ENCODE measurements at places on chromosomes 11 and 22.

- no peak for DNase-seq
Observed at GRCh38 chr11:35166369-35167360, 27.7 kb downstream of the CD44 start.

DNA sequence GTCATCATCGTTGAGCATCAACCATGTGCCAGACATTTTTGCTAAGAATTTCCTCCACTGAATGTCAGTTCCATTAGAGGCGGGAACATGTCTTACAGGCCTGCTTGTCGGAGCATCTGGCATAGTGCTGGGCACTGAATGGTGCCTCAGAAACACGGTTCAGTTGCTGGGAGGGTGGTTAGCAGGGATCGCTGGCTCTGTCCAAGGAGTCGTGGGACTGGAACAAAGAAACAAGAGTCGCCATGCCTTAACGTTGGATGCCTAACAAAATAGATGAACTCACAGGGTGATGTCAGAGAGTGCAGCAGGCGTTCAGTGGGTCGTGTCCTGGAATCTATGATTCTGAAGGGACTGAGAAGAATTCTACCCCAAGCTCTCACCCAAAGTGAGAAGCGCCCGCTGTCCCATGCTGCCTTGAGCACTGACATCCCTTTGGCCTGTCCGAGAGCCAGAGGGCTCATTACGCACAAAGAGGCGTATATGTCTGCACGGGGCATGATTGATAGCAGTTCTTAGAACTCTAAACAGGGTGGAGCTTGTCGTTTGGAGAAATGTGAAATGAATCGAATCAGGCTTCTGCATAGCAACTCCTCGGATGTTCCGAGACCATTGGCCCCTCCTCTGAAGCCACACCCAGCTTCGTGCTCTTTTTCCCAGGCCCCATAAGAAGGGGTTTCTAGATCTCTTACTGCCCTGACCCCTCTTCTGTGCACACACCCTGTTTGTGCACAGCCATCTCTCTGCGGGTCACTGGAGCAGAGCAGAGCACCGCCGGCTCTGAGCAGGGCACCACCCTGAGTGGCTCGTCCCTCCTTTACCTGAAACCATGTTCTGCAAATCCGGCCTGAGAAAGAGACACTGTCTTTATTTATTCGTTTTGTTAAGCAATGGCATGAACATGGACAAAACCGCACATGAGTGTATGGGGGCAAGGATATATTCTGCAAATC, 113.1 kb upstream of the B3GAT1 start:
- DNase-seq = no peak

- DNase-seq = no peak
Observed at GRCh38 chr11:19711911-19712280, 741 bp upstream of the NAV2 start.

DNA sequence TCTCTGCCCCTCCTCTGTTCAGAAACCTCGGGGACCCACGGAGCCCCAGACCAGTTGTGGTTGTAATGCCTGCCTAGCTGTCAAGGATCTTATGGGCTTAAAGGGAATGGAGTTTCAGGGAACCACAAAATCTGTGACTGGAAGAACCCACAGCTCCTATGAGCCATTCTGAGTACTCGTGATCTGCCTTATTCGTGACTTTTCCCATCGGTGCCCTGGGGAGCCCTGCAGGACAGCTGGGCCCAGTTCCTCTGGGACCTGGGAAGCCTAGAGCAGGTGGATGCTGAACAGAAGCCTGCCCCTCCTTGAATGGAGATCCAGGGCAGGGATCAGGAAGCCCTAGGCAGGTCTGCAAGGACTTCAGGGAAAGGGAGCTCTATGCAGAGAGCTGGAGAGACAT, 42.1 kb upstream of the TTC12 start:
- DNase-seq = no peak

DNA sequence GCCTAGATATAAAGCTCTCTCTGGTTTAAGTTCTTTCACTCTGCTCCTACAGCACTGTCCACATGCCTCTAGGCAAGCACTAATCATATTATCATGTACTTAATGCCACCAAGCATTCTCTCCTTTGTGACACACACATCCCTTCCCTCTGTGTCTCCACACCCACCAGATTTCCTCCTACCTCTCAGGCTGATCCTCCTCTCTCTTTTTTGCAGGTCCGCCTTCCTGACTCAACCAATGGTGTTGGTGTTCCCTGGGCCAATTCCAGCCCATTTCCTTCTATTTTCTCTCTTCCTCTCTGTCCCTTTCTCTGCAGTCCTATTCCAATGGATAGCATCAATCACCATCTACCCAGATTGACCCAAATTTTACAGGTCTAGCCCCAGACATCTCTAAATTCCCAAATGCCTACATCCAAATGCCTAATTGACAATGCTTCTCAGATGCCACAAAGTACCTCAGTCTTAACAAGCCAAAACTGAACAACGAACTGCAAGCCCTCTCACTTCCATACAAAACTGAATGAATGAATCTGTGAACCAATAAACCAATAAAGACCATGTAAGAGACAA, 504 bp upstream of the ZNF215 start:
- no peak for DNase-seq

- DNase-seq = no peak
Observed at GRCh38 chr22:29151316-29151715, 54.4 kb upstream of the EMID1 start.

DNA sequence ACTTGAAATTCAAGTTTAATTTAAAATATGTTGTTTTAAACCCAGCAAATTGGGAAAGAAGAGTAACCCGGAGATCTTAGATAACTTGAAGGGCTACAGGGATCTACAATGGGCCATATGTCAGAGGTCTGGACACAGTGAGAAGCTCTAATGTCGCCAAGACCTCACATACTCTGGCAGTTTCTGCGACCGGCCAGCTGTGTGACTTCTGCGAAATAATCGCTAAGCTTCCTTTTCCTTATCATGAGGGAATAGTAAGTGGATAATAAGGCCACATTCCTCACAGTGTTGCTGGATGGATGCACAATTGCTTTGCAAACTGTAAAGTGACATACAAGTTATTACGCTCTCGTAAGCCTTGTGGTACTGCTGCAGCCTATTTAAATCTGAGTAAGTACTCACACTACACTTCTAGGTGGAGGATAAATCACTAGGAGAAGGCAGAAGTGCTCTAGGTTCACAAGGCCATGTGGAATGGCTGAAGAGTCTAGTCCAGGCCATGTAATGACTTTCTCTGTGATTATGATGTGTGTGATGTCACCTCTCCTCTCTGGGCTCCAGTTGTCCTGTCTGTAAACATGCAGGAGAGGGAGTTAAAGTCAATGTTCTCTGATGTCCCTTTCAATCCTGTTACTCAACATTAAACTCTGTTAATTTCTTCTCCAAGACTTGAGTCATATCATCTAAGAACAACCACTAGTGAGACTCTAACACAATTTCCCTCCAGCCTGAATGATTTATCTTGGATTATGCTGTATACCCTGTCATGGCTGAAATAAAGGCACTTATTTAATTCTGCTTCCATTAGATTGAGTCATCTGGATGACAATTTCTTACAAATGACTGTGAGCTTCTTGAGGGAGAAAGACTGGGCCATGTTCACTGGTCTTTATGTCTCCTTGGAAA, 192.6 kb upstream of the NARS2 start:
- no peak for DNase-seq

DNA sequence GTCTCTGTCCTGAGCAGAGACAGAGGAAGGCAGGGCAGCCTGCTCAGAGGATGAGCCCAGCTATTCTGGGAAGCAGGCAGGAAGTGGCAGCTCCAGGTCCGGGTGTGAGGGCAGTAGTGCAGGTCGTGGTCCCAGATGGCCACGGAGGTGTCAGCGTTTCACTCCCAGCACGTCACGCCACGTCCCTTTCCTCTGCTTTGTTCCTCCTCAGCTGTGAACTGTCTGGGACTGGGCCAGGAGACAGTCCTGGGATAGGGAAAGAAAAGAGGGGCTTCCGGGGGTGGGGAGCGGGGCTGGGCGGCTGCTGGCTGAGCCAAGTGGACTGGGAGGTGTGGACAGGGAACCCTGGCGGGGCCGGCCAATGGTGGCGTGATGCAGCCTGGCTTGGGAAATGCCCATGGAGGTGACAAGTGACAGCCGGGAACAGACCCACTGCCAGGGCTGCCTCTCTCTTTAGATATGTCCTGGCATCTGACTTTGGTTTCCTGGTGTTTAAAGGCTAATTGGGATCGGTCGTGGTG, 64.7 kb downstream of the KCNQ1 start:
- DNase-seq = no peak

GRCh38 chr11:74679513-74679865, 51.7 kb downstream of the CHRDL2 start:
- DNase-seq = no peak

GRCh38 chr22:42328784-42329145, 58.3 kb upstream of the TCF20 start:
- DNase-seq = no peak

Data from naive B cell (primary cell).